ENCODE measurements at places on chromosomes 12 and 14.

DNA sequence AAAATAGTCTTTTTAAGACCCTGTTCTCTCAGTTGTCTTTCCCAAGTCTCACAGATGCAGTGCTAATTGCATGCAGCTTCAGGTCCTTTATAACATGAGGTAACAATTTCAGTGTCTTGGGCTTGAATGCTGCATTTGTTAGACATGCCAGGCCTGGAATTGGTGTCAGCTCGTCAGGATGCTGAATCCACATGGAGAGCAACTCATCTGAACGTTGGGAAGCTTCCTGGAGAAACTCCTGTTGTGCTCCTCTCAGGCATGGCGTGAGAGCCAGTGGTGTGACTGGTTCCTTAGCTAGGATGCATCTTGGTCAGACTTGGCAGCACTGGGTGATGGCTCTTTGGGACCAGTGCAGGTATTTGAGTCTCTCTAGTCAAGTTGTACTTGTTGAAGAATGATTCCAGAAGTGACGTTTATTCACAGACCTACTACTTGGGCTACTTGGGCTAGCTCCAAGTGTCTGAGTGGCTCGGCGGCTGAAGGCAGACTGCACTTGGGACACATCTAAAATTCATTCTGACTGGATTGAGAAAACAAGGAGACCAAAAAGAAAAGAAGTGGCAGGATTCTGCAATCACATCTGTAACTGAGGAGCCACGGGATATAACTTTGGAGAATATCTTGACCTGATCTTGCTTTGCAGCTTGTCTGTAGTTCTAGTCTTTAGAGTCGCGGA is 134.8 kb upstream of the ARHGAP5 start:
- DNase-seq, result no peak

DNA sequence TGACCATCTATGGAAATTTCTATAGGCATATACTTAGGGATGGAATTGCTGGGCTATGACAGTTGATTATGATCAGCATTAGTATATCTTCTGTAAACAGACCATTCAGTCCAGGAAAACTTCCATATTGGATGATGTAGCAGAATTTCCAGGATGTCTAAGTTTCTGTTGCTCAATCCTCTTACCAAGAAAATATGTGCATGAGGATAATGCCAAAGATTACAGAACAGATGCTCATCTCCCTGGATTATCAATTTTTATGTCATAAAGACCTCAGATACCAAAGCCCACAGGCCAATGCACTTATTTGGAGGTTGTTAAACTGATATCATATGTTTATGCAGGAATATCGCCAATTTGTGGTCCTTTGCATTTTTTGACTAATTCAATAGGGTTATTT is 354.4 kb upstream of the FLRT2 start:
- DNase-seq, result no peak

GRCh38 chr14:55899531-55899930 is 218.7 kb upstream of the PELI2 start:
- no peak for DNase-seq

DNA sequence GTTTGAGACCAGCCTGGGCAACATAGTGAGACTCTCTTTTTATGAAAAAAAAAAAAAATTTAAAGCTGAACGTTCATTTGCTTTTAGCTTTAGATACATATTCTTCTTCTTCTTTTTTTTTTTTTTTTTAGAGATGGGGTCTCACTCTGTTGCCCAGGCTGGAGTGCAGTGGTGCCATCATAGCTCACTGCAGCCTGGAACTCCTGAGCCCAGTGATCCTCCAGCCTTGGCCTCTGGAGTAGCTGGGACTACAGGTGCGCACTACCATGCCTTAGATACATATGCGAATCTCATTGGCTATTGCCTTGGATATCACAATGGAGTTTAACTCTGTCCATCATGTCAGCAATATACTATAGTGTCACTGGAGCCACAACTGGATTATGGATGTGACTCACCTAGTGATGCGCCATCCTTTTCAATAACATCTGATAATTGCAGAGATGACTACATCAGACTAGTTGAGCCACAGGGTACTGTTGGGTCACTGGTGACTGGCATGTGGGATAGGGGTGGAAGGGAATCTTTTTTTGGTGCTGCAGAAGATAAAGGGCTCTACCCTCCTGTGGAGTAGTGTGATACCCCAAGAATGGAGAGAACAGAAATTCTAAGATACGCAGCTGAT is 2.7 kb upstream of the ADIPOR2 start:
- no peak for DNase-seq

- DNase-seq, result no peak
These were observed 63.5 kb downstream of the ST8SIA1 start for GRCh38 chr12:22271023-22271422.
